M059J (cell line): ENCODE measurements at places on chromosomes 4 and X. TPM values are rescaled to one million over a fixed set of nuclear protein-coding genes. Genes with fewer than 3 reads are reported as not detected.

- DNase-seq: peak; percentile 92
Measured at GRCh38 chrX:39725928-39726619, 371.7 kb downstream of the BCOR start.

GRCh38 chr4:168758351-168758876, 251.6 kb downstream of the CBR4 start:
- DNase-seq: peak; percentile 79

DNA sequence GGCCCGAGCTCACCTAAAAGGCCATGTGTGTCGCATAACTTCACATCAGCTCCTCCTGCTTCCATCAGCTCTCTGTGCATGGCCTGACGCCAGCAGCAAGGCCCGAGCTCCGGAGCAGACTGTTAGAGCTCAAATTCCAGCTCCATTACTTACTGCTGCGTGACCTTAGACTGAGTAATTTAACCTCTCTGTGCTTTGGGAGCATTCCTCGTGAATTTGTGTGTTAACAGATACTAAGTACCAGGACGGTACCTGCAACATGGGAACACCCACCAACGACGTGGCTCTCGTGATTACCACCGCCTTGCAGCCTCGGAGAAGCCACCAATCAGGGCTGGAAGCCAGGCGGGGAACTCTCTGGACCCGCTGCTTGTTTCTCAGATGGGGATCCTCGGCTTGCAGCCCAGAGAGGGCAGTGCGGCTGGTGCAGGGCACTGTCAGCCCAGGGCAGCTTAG, 12.9 kb downstream of the LETM1 start:
- DNase-seq: peak; percentile 83

- DNase-seq: no peak
Measured at GRCh38 chrX:122091571-122091970, 1044.2 kb downstream of the GLUD2 start.

GRCh38 chr4:94253036-94253435, 45.4 kb downstream of the SMARCAD1 start:
- no peak for DNase-seq

DNA sequence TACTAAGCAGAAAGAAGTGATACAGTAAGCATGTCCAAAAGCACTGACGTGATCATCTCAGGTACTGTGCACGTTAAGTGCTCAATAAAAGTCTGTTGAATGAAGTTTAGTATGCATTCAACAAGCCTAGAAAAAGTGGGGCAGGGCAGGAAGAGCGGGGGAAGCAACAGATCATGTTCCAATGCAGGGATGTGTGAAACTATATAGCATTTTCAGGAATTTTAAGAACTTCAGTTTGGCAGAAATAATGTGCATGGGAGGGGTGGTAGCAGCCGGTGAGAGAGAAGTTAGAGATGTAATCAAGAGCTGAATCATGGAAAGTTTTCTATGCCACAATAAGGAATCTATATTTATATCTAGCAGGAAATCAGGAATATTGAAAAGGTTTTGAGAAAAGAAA, 19.2 kb upstream of the CCNA2 start:
- DNase-seq: no peak

DNA sequence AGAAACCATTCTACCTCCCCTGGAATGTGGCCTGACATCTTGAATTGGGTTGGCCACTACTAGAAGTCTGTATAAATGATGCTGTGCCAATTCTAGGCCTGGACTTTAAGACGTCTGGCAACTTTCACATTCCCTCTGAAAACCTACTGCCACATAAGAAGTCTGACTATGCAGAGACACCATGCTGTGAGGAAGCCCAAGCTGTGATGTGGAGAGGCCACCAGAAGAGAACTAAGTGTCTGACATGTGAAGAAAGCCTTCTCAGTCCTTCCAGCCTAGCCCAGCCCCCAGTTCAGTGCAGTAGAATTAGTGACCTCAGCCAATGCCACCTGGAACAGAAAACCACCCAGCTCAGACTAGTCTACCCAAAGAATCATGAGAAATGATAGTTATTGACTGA, 24.2 kb upstream of the FAM9C start:
- no peak for DNase-seq

DNA sequence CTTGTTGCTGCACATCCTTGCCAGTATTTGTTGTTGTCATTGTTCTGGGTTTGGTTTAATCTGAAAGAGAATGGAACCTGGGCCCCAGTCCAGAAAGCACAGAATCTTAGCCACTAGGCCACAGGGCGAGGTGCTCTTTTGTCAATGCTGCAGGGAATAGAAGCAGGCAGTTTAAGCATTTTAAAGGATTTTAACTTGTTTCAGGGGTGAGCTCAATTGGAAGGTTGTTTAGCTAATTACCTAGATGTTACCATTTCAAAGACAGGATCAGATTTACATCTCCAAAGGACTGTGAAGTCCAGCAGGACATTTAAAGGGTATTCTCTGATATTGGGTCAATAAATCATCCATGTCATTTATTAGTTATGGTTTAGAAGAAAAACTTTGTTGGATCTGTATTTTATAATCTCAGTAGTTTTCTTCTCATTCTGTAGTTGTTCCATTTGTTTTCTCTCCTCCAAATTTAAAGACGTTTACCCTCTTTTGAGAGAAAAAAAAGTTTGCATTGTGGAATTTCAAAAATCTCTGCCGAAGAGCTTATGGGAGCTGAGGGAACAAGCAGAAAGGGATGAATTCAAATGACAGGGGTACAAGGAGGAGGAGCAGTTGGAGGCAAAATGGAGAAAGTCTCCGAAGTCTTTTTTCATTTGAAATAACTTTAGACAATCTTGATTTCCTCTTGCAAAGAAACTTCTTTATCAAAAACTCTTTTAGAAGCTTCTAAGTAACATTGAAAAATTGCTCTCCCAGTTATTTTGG, 57.5 kb upstream of the FAM47C start:
- no peak for DNase-seq

The TEX13C gene
- not detected in 2 replicates for total RNA-seq

The SSX2 gene
- total RNA-seq: not detected in 2 replicates

The FGFBP1 gene
- 0.49 TPM in 1 of 2 replicates, not detected in the other for total RNA-seq

The LRCH2 gene
- 8.7 and 15.8 TPM in 2 replicates for total RNA-seq

The USP17L12 gene
- total RNA-seq: not detected in 2 replicates

The CSAG3 gene
- 2.6 and 3.2 TPM in 2 replicates for total RNA-seq

The IL9R gene
- total RNA-seq: 0.32 TPM in 1 of 2 replicates, not detected in the other
